Stimulated activated CD4-positive, alpha-beta T cell treated with anti-CD3 and anti-CD28 coated beads, Interleukin-2, amount 100 ng/mL, for 24 hours (primary cell): ENCODE measurements at places on chromosomes 6 and 20.

GRCh38 chr6:43219814-43220213 is 9.5 kb downstream of the DNPH1 start:
- no peak for DNase-seq

DNA sequence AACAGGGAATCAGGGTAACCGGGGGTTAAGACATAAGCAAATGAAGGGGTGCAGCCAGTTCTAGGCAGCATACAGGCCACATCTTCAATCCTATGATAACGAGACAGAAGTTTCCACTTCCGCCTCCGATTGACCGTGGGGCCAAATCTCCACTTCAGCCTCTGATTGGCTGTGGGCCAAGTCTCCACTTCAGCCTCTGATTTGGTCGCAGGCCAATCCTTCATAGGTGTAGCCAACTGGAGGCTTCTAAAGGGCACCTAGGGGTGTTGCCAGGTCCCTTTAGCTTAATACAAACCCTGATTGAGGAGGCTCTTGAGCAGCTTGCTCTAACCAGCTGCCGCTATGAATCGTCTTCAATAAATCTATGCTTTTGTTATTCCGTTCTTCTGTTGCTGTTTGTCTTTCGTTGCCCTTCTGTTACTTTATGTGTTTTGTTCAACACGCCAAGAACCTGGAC is 2.1 kb upstream of the ERGIC3 start:
- DNase-seq = no peak

DNA sequence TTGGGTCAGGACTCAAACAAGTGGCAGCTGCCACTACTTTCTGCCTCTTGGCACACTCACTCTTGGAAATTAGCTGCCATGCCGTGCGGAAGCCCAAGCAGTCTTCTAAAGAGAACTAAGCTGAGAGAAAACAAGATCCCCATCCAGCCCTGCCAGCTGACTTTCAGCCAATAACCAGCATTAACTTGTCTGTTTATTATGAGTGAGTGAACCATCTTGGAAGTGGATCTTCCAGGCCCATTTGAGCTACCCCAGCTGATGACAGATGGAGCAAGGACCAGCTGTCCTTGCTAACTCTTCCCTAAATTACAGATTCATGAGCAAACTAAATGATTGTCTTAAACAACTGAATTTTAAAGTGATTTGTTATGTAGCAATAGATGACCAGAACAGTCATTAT is 73.9 kb upstream of the RBM24 start:
- no peak for DNase-seq

GRCh38 chr6:49935387-49935786 is 28.6 kb downstream of the DEFB114 start:
- no peak for DNase-seq

GRCh38 chr6:110389689-110390382 is 25.5 kb downstream of the DDO start:
- DNase-seq = no peak

DNA sequence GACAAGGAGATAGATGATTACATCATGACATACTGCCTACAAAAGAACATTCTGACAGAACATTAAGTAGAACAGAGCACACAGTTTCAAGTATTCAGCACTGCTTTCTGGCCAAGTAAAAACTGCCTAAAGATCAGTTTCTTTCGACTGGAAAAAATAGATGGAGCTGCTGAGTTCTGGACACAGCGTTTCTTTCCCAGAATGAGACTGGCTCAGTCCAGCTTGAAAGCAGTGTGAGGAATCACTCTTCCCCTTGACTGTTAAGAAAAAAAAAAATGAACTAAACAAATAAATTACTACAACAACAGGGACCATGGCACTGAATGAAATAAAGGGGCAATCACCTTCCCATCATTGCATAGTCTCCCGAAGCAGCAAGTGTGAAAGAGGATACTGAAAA is 4.4 kb upstream of the LYRM2 start:
- DNase-seq = no peak

- no peak for DNase-seq
Measured at GRCh38 chr20:14117768-14118167, 122.5 kb downstream of the MACROD2 start.

DNA sequence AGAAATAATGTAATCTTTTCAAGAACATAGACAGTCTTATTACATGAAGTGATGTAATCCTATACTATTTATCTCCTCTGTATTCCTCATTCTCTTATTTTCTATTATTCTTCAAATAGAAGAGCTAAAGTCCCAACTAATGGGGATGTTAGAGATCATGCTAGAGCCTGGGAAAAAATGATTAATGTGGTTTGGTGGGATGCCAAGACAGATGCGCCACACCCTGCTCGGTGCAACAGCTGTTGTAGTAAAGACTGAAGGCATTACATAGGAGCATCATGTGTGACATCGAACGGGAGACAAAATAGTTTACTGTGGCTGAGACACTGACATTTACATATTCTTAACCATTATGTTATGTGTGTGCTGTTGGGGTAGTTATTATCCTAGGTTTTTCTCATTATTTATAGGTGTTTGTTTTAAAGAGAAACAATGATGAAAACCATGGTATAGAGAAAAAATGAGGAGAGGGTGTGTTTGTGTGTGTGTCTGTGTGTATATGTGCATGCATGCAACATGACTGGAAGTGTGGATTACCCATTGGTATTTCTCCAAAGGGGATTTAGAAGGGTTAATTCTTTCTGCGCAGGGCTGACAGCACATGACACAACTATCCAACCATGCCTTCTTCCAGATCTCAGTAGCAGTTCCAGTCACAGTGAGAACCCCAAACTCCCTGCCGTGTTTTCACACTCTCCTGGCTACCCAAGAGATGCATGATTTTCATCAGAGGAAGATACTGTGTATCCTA is 155.3 kb downstream of the EYA4 start:
- no peak for DNase-seq

- no peak for DNase-seq
Measured at GRCh38 chr20:47428164-47428563, 71.7 kb upstream of the ZMYND8 start.

- DNase-seq = no peak
Measured at GRCh38 chr6:133306931-133307330, 65.8 kb downstream of the EYA4 start.

DNA sequence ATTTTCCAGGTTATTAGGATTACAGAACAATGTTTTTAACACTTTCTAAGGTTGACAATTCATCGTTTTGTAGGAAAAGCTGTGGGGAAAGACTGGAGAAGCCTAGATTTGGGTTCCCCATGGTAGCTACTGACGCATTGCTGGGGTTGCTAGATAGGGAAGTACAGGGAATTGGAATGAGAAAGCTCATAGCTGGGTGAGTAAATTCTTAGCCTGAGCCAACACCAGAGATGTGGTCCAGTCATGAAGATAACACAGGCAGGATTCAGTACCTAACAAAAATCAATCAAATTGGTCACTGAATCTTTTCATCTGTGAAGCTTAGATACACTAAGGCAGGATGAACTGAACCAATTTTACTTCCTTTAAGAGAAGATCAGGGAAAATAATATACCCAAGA is 35.7 kb downstream of the RIN2 start:
- DNase-seq = no peak

- no peak for DNase-seq
Measured at GRCh38 chr20:46592580-46593362, 42.3 kb upstream of the OCSTAMP start.

- DNase-seq = no peak
Measured at GRCh38 chr20:36773107-36773596, 411 bp downstream of the DSN1 start.
